ENCODE measurements at places on chromosomes 5 and 9. TPM values are rescaled to one million over a fixed set of nuclear protein-coding genes. Genes with fewer than 3 reads are reported as not detected.

GRCh38 chr9:91033797-91034196, 232.2 kb downstream of the SYK start:
- peak; percentile 42 for DNase-seq

The RAI14 gene
- 0.54 TPM for total RNA-seq

The KCTD16 gene
- under 0.01 TPM for total RNA-seq

DNA sequence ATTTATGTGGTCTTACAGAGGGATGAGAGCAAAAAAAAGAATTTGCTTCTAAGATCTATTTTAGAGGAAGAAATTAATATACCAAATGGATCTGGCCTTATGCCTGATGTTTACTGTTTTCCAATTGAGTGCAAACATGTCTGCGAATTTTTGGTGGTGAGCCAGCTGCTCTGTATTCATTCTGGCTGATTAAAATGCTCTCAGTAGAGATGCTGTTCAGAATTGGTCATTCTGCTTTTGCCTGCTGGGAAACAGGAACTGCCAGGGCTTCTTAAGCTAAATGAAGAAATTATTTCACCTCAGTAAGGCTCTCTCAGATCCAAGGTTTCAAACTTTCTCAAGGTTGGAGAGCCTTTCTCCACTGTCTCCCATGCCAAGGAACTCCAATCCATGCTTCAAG, 132.0 kb upstream of the SV2C start:
- no peak for DNase-seq

DNA sequence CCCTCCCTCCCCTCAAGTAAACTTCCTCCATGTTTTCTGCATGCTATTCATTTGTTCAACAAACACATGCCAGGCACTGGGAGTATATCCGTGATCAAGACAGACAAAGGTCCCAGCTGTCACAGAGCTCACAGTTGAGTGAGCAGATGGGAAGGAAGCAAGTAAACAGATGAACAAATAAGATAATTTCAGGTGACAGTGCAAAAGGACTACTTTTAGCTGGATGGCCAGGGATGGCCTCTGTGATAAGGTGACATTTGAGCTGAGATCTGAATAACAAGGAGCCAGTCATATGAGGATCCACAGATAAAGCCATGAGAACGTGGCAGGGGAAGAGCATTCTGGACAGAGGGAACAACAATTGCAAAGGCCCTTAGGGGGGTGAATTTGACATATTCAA, 121.7 kb upstream of the RAD23B start:
- no peak for DNase-seq

DNA sequence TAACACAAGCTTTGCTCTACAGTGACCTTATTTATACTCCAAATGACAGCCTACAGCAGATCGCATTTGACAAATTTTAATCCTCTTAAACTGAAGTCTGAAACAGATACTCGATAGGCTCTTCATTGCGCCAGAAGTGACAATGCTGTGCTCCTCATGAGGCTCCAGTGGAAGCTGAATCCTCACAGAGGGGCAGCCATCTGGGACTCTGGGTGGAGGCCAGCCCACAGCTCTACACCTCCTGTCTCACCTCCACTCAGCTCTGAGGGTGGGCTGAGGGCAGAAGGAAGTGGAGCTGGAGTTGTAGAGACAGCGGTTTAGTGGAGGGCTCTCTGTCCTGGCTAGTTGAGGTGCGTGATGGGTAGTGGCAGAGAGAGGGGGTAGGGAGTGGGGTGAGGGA, 283.3 kb upstream of the ANKRD55 start:
- DNase-seq, result no peak

GRCh38 chr5:135723491-135723890, 111.0 kb upstream of the SLC25A48 start:
- DNase-seq, result no peak

DNA sequence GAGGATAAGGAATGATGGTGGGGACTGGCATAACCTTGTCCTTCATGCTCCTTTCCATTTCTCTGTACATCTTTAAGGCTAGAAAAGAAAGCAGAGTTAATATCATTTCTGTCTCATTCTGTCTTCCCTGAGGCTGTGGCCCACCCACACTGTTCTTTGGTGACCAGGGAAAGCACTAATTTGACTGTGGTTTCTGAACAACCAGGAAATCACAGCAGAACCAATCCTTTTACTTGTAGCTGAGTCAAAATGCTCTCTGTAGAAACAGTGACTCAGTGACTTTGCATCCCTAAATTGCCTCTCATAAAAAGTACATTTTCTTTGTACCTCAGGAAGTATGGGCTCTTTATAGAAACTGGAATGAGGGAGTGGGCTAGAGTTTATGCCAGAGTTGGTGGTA, 28.1 kb downstream of the IL33 start:
- no peak for DNase-seq

The ACOT12 gene
- total RNA-seq, result under 0.01 TPM

GRCh38 chr5:116651653-116652052, 77.0 kb upstream of the SEMA6A start:
- DNase-seq, result no peak

All from hematopoietic multipotent progenitor cell (in vitro differentiated cells).